Stimulated activated CD8-positive, alpha-beta memory T cell treated with anti-CD3 and anti-CD28 coated beads, Interleukin-2, amount 100 ng/mL, for 1 hour (primary cell): ENCODE measurements at places on chromosomes 6 and 20.

DNA sequence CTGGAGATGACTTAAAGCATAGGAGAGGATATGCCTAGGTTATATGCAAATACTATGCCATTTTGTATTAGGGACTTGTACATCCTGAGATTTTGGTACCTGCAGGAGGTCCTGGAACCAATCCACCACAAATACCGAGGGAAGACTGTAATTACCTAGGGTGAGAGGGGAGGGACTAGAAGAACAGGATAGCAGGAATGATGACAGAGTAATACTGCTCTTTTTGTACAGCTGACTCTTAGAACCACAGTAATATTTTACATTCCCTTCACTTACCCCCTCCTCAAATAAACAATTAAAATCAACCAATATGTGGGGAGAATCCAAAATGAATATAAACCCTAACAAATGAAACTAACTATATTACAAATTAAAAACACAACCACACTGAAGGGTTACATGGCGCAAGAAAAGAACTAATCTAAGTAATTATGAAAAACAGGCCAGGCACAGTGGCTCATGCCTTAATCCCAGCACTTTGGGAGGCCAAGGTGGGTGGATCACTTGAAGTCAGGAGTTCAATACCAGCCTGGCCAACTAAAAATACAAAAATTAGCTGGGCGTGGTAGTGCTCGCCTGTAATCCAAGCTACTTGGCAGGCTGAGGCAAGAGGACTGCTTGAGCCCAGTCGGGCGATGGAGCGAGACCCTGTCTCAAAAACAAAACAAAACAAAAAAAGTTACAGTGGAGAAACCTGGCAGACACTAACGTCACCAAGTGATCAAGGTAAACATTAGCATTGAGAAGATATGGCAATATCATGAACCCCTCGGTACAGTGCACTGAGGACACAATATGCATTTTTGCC is 37.1 kb downstream of the MAP1LC3A start:
- DNase-seq: no peak

DNA sequence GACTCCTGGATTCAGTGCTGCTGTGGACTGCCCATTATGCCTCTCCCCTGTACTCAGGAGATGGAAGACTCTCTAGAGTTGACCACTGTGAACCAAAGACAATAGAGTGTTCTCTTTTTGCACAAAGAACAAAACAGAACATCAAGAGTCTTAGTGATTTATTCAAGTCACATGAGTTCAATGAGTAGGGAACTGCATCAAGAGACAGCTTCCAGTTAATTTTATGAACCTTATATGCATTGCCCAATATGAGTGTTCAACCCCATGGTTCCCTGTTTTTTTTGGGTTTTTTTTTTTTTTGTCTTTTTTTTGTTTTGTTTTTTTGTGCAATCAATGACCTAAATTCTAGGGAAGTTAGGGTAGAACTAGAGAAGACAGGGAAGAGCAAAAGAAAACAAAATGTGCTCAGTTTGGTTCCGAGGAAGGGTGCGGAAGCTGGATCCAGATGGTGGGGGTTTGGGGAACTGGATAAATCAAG is 224.3 kb downstream of the MAFB start:
- DNase-seq: no peak

GRCh38 chr6:26019261-26019830 is 56.7 kb downstream of the TRIM38 start:
- no peak for DNase-seq

- DNase-seq: no peak
These were observed 22.3 kb upstream of the BMP7 start for GRCh38 chr20:57288651-57289277.

DNA sequence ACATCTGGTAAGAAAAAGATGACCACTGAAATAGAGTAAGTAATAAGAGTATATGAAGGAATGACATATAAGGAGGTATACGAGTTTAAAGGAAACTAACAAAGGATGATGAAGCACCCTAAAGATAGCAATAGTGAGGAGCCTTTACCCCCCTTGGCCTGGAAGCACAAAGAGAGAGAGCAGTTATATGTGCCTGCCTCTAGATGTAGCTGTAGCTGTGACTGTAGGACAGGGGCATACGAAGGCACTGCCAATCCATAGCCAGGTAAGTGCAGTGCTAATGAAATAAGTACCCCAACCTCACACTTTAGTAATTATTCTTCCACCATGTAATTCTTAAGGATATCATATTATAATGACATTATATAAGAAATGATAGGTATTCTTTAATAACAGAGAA is 90.1 kb upstream of the FKBP1C start:
- no peak for DNase-seq

DNA sequence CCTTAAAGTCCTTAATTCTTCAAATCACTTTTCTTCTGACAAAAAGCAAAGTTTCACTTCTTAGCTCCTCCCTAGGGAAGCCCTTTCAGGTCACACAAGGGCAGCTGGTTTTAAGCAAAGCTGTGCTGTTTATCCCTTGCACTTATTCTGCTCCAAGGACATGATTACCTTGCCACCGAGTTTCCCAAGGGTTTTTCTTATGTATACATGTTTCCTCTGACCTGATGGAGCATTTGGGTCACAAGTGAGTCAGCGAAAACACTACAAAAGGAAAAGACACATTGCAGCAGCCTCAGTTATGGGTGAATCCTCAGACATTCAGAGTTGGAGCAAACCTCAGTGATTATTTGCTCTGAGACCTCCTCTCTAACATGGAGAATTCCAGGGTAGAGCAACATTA is 26.6 kb upstream of the ILRUN start:
- no peak for DNase-seq

DNA sequence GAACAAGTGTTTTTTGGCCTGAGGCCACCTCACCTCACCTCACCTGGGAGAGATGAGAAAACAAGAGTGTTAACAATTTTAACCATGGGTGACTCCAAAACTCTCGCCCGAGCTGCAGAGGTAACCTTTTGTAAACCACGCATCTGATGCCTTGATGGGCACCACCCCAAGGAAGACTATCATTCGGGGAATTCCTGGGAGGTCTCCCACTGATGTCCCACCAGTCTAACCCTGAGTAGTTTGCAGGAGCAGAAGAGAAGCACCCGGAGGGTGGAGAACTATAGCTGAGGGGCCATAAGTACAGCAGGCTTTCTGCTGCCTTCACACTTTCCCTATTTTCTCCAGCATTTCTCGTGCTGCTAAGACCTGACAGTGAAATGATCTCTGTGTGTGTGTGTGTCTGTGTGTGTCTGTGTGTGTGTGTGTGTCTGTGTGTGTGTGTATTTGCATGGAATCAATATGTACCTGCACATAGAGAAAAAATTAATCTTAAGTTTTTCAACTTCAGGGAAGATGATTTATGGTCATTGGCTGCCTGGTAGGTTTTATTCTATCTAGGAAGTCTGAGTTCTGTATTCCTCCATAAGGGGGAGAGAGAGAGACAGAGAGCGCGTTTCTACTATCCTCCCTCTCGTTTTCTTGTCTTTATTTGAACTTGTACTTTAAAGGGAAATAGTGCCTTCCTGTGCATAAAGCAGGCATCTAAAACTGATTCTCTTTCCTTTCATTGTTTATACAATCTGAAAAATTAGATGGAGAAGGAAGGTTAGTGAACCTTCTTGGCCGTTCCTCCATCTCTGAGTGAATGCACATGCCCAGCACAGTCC is 75.8 kb downstream of the CAP2 start:
- no peak for DNase-seq

DNA sequence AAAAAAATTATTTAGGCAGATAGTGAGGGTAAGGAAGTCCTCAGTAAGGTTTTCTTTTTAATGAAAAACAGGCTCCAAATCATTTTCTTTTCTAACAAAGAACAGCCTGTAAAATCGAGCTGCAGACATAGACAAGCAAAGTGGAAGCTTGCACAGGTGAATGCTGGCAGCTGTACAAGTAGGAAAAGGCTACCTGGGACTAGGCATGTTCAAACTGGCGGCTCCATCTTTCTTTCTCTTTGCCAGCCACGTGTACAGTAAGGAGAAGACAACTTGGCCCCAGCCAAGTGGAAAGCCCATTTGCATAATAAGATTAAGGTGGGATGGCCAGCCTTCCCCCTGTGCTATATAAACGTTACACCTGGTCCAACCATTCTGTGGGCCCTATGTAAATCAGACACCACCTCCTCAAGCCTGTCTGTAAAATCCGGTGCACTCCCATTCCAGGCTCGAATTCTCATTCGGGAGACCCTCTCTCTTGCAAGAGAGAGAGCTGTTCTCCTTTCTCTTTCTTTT is 27.0 kb upstream of the SLC2A12 start:
- no peak for DNase-seq

GRCh38 chr6:11425876-11426275 is 111.7 kb upstream of the TMEM170B start:
- DNase-seq: no peak

- peak; percentile 44 for DNase-seq
These were observed at the start of gene KIF6 for GRCh38 chr6:39724787-39725631. TSS of gene KIF6 (minus strand) at chr6:39725408. CDS start at chr6:39725310, 98 bp downstream.

DNA sequence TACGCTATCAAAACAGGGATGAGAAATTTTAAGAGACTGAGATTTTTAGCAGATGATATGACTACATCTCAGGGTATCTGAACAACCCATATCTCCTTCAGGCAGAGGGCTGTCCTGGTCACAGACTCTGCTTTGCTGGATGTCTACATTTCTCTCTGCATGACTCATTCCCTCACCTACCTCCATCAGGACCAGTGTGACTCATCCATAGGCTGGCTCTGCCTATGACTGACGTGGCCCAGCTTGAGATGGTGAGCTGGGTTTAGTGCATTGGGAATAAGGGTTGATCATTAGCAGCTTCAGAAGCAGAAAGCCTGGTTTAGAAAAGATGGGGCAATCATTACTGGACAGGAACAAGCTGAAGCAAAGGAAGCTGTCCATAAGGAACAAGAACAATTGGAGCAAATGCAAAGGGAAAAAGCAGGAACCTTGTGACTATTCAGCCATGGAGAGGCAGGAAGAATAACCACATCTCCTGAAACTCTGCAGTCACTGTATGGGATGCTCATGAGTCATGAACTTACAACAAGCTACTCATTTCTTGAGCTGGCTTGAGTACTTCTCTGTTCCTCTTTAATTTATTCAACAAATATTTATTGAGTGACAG is 86.4 kb upstream of the CBLN4 start:
- DNase-seq: no peak

DNA sequence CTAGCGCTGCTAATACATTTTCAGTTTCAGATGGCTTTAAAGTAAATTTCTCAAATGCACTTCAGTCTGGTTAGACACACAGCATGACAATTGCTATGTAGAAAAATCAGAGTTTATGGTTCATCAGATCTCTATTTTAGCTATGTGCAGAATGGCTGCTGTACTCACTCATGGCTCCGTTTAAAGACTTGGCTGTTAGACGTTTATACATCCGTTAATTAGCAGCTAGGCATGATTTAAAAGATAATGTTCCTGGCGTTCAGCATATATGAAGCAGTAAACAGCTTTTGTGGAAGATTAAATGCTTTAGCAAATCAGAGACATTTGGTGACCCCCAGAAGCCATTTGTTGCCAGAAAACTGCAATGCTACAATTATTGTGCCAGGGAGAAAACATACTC is 350.0 kb upstream of the MANEA start:
- DNase-seq: no peak

- no peak for DNase-seq
These were observed 9.1 kb downstream of the HIVEP2 start for GRCh38 chr6:142935553-142936517.

GRCh38 chr20:46022411-46023147 is 6.4 kb upstream of the SLC12A5 start:
- DNase-seq: peak; percentile 46

DNA sequence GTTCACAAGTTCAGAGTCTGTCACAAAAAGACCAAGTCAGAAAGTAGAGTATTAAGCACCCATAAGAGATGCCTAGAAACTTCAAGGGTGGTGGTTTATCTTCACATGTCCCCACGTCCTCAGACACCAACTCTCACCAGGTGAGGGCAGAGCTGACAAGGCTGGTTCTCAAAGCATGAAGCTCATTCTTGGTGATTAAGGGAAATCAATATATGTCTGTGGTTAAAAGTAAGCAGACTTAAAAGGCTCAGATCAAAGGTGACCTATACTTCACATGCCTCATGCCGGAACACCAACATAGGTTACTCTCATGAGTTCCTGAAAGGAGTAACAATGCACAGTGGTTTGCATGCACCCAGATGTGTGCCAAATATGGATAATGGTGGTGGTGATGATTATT is 27.0 kb downstream of the IL17A start:
- no peak for DNase-seq

GRCh38 chr20:50305636-50306477 is 115.2 kb downstream of the CEBPB start:
- DNase-seq: no peak

- no peak for DNase-seq
These were observed 69.2 kb upstream of the PIM1 start for GRCh38 chr6:37100745-37101144.

DNA sequence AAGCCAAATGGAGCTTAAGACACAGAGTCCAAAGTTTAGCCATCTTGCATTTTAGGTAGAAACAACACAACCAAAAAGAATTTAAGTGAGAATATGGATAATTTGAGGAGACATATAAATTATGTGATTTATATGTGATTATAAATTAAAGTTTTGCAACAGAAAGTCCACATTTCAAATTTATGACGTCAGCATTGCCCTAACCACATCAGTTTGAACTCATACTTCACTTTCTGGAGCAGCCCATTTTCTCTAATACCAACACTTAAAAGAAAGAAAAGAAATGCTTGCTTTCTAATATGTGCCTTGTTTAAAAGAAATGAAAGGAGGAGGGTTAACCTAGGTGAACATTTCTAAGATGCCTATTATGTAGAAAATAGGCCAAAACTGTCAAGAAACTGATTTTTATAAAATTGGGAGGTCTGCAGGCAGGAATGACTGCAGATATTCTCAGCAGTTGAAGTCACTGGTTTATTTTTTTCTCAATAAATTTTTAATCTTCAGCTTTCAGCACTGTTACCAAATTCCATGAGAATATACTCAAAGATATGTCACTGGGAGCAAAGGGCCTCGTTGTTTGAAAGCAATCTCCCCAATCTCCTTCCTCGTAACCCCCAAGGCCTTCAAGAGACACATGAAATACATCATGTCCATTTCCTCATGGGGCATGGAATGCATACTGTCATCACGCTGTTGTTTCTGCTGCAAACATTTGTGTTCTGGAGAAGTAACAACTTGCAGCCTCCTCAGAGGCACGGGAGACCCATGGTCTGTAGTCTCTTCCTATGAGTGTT is 137.8 kb downstream of the SOD2 start:
- DNase-seq: no peak

DNA sequence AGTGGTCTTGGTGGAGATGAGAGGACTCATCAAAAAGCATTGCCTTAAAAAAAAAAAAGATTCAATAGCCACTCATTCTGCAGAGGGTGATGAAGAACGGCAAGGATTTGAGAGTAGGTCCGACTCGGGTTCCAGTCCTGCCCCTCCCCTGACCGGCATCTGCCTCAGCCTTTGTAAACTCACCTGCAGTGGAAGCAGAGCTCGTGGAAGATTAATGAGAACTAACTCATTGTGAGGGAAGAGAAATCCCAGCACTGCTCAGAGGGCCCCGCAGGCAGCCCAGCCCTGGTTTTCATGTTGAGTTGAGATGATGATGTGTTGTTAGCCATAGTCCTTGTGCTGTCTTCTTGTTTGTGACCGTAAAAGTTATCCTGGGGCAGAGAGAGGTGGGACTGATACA is 59.4 kb downstream of the GCNT2 start:
- no peak for DNase-seq
